Adrenal gland (tissue), 19 donors: ENCODE measurements at places on chromosomes 3 and 15. TPM values are rescaled to one million over a fixed set of nuclear protein-coding genes. Genes with fewer than 3 reads are reported as not detected.

GRCh38 chr15:55740359-55740878 lies 2.5 kb downstream of the PRTG start:
- H3K27ac ChIP-seq, result no peak overlapping the region
- H3K36me3 ChIP-seq, result no peaks in the 10 kb centered on the region
- H3K4me3 ChIP-seq, result no peak overlapping the region
- no peak for DNase-seq
- peaks cover 7% of the 10 kb centered on the region for H3K4me1 ChIP-seq

- DNase-seq, result no peak
- no peaks in the 10 kb centered on the region for H3K27me3 ChIP-seq
- H3K4me1 ChIP-seq, result no peaks in the 10 kb centered on the region
- no peak overlapping the region for H3K27ac ChIP-seq
- no peak overlapping the region for H3K4me3 ChIP-seq
Observed at GRCh38 chr15:35953424-35953823, 407.5 kb upstream of the DPH6 start.

DNA sequence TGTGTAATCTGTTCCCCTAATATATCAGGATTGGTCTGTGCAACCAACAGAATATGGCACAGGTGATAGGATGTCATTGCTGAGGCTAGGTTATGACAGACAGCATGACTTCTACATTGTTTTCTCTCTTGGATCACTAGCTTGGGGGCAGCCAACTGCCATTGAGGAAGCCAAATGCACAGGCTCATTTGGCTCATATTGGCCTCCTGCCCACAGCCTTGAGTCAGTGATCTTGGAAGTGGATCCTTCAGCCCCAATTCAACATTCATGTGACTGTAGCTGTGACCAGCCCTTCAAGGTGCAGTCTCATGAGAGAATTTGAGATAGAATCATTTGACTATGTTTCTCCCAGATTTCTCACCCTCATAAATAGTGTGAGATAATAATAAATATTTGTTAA lies 675.6 kb downstream of the GRM7 start:
- H3K36me3 ChIP-seq, result no peaks in the 10 kb centered on the region
- no peak overlapping the region for H3K27ac ChIP-seq
- H3K27me3 ChIP-seq, result no peaks in the 10 kb centered on the region
- H3K4me3 ChIP-seq, result no peak overlapping the region

GRCh38 chr3:59850417-59850816 lies 800.6 kb upstream of the CFAP20DC start:
- no peak overlapping the region for H3K27ac ChIP-seq
- no peak overlapping the region for H3K4me3 ChIP-seq

GRCh38 chr3:131356006-131356595 lies 25.5 kb upstream of the NUDT16 start:
- no peaks in the 10 kb centered on the region for H3K36me3 ChIP-seq
- H3K27me3 ChIP-seq, result no peaks in the 10 kb centered on the region
- H3K4me3 ChIP-seq, result no peak overlapping the region
- H3K27ac ChIP-seq, result no peak overlapping the region
- no peaks in the 10 kb centered on the region for H3K4me1 ChIP-seq
- DNase-seq, result no peak

The SERINC4 gene
- 0.48 TPM for polyA plus RNA-seq

The MUSTN1 gene
- 79.3 TPM for polyA plus RNA-seq

- no peaks in the 10 kb centered on the region for H3K36me3 ChIP-seq
- H3K27ac ChIP-seq, result no peak overlapping the region
- DNase-seq, result no peak
- no peaks in the 10 kb centered on the region for H3K27me3 ChIP-seq
- no peaks in the 10 kb centered on the region for H3K4me1 ChIP-seq
Observed at GRCh38 chr3:64074895-64075679, 51.8 kb upstream of the PSMD6 start.
